ENCODE measurements at places on chromosomes 7 and 10.

GRCh38 chr7:134014935-134015334 is 112.2 kb upstream of the LRGUK start:
- DNase-seq: no peak

DNA sequence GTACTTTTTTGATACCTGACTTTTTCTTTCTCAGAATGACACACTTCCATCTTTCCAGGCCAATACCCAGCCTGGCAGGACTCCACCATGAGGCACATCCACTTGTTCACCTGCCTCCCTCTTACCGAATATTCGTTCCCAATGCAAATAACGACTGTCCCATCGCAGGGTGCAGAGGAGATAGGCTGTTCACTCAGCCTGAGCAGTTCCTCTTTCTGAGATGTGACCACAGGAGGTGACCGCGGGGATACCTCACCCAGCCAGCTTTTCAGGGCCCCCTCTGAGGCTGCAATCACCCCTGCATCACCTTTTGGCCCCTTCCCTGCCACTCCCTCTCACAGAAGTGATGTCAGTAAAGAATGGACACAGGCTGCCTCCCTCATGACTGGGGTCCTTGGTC is 28.3 kb downstream of the PTPRN2 start:
- no peak for DNase-seq

- no peak for DNase-seq
Observed at GRCh38 chr7:149285603-149286002, 23.6 kb downstream of the ZNF783 start.

DNA sequence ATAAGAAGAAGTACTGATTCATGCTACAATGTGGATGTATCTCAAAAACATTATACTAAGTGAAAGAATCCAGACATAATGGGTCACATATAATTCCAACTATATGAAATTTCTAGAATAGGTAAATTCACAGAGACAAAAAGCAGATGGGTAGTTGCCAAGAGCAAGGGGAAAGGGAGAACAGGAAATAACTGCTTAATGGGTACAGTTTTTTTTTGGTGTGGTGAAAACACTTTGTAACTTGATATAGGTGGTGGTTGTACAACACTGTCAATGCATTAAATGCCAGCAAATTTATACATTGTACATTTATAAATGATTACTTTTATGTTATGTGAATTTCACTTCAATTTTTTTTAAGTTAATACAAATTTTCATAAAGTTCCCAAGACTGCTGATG is 19.4 kb upstream of the LRRN3 start:
- no peak for DNase-seq

- no peak for DNase-seq
Observed at GRCh38 chr10:127576740-127577161, 27.6 kb downstream of the NPS start.

DNA sequence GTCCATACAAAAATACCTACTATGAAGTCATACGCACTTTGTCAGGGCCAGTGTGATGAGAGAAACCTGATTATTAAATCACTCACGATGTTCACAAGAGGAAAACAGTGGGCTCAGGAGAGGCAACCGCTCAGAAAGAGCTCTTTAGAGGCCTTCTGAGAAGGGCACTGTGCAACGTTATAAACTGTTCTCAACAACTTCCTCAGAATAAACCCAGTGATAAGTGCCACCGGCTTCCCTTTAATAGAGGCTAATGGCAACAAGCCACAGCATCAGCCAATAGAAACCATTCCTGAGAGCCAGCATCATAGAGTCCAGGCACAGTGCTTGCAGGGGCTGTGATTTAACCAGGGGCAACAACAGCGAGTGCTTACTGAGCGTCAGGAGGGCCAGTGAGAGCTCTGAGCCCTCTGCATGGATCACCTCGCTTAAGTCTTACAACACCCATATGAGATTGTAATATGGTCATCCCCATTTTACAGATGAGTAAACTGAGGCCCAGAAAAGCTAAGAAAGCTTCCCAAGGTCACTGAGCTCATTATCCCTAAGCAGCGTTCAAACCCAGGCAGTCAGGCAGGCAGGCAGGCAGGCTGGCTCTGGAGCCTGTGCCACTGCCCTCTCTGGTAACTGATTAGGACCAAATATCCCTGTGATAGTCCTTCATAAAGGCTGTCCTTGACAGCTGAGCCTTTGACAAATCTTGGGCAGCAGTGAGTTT is 30.9 kb upstream of the ATXN7L1 start:
- no peak for DNase-seq

- no peak for DNase-seq
Observed at GRCh38 chr7:94176694-94177200, 172.6 kb upstream of the BET1 start.

DNA sequence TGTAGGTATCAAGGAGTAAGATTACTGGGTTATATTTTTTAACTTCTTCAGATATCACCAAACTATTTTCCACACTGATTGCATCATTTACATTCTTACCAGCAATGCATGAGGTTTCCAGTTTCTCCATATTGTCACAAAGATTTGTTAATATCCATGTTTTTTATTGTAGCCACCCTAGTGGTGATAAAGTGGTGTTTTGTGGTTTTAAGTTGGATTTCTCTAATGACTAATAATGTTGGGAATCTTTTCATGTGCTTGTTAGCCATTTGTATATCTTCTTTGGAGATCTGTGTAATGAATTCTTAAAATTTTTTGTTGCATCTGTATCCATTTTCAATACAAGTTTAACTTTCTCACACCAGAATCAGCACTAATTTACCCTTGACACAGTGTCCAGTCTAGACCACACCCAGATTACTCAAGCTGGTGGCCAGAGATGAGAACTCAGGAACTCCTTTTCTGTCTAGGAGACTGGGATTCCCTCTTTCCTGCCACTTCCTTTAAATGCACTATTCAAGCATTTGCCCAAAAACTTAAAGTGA is 67.0 kb upstream of the PLXDC2 start:
- no peak for DNase-seq

GRCh38 chr7:84914598-84914997 is 272.3 kb downstream of the SEMA3D start:
- DNase-seq: no peak

GRCh38 chr7:120832803-120833202 is 25.1 kb downstream of the TSPAN12 start:
- DNase-seq: no peak
